ENCODE measurements at places on chromosomes 1 and 21. TPM values are rescaled to one million over a fixed set of nuclear protein-coding genes. Genes with fewer than 3 reads are reported as not detected.

- DNase-seq, result peak; percentile 40
These were observed 25.1 kb upstream of the MROH9 start for GRCh38 chr1:170910273-170910672.

GRCh38 chr1:52296345-52296744, 69.7 kb downstream of the CC2D1B start:
- peak; percentile 54 for DNase-seq

- DNase-seq, result no peak
These were observed 812 bp upstream of the ARF1 start for GRCh38 chr1:228081578-228082213.

- no peak for DNase-seq
These were observed 328.2 kb downstream of the KCTD3 start for GRCh38 chr1:215895276-215895675.

GRCh38 chr1:17149771-17150170, 30.5 kb upstream of the PADI2 start:
- no peak for DNase-seq

DNA sequence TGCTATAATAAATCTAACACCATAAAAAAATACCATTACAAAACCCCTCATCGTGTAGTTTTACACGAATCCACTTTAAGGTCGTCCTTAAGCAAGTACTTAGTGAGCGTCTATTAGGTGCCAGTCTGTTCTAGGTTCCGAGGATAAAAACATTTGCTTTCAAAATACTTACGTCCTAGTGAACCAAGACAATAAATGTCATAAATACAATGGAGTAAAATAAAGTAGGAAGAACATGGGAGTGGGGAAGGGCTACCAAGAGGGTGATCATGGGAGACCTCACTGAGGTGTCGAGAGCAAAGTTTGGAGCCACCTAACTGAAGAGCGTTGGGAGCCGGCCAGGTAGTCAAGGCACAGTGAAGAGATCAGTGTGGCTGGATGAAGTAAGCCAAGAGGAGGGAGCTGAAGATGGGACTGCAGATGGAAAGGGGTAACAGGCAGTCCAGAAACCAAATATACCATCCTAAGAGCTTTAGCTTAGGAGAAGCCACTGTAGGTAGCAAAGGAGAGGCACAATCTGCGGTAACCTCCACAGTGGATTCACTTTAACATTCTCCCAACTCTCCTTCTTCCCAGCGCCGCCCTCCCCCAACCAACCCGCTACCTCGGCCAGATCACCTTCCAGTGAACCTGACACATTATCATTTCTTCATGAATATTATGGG, 684 bp downstream of the LTN1 start:
- no peak for DNase-seq

DNA sequence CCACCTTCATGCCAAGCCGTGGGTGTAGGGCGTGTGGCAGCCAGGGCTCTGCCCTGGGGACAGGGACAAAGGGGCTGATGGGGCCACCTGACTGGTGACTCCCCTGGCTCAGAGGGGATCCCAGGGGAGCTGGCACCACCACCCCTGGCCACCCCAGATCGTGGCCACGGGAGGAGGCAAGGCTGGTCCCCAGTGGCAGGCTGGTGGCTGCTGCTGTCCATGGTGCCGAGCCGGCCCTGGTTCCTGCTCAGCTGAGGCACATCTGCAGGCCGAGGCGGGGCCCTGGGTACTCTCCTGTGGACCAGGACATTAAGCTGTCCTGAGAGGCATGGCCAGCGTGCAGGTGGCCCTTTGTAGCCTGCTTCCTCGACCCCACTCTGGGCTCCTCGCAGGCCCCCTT, 6.5 kb downstream of the PLCH2 start:
- no peak for DNase-seq

- DNase-seq, result no peak
These were observed 112.2 kb upstream of the FMN2 start for GRCh38 chr1:239979456-239979855.

DNA sequence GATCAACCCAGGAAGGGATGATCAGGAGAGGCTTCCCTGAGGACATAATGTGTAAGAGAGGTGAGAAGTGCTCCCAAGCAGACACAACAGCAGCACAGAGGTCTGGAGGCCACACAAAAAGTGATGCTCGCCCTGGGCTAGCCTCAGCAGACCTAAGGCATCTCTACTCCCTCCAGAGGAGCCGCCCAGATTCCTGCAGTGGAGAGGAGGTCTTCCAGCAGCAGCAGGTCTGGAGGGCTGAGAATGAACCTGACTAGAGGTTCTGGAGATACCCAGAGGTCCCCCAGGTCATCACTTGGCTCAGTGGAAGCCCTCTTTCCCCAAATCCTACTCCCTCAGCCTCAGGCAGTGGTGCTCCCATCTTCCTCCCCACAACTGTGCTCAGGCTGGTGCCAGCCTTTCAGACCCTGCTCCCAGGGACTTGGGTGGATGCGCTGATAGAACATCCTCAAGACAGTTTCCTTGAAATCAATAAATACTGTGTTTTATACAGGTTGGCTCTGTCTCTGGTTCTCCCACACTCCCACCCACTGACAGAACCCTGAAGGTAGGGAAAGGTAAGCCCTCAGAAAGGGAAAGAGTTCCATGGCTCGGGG, 5.0 kb downstream of the GJB3 start:
- DNase-seq, result no peak

DNA sequence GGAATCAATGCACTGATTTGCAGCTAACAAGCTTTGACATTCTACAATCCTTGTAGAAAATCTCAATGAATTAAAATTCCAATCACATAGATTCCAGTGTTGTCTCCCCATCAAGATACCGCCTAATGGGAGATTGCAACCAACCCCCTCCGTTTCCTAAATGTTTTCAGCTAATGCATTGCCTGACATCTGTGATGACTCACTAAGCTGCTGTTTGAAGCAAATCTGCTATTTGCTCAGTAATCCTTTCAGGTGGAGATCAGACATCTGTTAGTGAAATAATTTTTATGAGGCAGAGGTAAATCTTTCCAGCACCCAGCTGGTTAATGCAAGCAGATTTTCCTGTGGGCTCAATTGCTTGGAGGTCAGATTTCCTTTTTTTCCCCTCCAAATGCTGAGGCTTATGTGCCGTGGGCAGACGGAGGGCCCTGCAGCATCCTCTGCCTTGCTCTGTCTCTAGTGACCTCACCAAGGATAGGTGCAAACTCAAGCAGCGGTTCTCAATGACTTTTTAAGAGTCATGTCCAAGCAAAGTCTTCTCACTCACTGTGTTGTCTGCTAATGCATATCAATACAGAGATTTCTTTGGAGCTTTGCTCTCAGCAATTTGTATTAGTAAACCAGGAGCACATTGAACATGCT, 91.1 kb upstream of the RAB3GAP2 start:
- DNase-seq, result peak; percentile 42

GRCh38 chr1:65658122-65658521, 134.6 kb upstream of the PDE4B start:
- DNase-seq, result peak; percentile 48

- peak; percentile 67 for DNase-seq
These were observed 14.8 kb upstream of the PTPRC start for GRCh38 chr1:198623752-198624647.

The SLC25A34 gene
- total RNA-seq, result 0.12 TPM

The CELA3A gene
- not detected for total RNA-seq

The MFSD2A gene
- total RNA-seq, result 8.1 TPM

The AMY1B gene
- not detected for total RNA-seq

The LCE3E gene
- total RNA-seq, result not detected

The SMIM12 gene
- 31.5 TPM for total RNA-seq

The FCRL5 gene
- not detected for total RNA-seq
